ENCODE measurements at places on chromosomes 2 and 18. TPM values are rescaled to one million over a fixed set of nuclear protein-coding genes. Genes with fewer than 3 reads are reported as not detected.

DNA sequence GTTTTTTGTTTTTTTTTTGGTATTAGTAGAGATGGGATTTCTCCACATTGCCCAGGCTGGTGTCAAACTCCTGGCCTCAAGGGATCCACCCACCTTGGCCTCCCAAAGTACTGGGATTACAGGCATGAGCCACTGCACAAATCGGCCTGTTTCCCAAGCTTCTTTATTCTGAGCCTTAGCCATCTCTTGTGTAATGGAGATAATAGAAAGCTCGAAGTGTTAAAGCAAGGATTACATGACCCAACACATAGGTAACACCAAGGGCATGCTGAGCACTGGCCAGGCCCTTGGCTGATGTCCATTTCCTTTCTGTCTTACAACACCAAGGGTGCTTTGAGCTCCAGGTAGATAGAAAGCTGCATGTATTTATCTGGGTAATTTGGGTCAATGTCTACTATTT lies 187.8 kb upstream of the MEX3C start:
- no peak for DNase-seq

- no peak for DNase-seq
Measured at GRCh38 chr2:163593982-163594381, 141.8 kb downstream of the FIGN start.

- no peak for DNase-seq
Measured at GRCh38 chr18:8084160-8084559, 517.0 kb downstream of the PTPRM start.

- DNase-seq = no peak
Measured at GRCh38 chr2:11212645-11213044, 57.4 kb downstream of the SLC66A3 start.

GRCh38 chr2:26526589-26526988 lies 48.7 kb upstream of the OTOF start:
- no peak for DNase-seq

GRCh38 chr18:11826836-11827235 lies 24.4 kb upstream of the CHMP1B start:
- no peak for DNase-seq

DNA sequence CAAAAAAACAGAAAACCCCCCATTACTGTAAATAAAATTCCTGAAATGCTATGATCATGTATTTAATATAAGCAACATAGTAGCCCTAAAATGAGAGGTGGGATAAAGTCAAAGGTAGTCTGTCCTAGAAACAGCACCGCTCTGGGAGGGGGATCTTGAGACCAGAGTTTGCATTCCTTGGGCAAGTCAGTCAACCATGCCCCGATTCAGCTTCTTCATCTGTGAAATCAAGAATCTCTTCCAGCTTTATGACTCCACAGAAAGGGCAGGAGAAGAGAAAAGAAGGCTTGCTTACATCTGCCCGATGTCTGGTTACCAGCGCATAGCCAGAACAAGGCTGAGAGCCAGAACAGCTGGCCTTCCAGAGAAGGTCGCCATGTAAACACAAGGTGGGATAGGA lies 2.1 kb upstream of the FBLN7 start:
- no peak for DNase-seq

DNA sequence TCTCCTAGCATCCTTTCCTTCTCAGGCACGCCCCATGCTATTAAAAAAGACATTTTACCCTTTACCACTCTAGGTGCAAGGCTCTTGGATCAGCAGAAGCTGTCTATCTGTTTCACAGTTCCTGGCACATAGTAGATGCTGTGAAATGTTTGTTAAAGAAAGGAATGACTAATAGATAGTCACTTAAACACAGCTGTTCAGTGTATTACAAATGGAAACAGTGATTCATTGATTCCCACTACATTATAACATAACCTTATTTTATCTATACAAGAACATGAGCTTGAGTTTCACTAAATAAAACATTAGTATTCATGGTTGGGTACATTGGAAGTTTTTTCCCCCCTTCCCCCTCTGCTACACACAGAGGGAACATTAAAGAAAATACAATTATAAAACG lies 142.1 kb downstream of the ASXL3 start:
- no peak for DNase-seq

- DNase-seq = no peak
Measured at GRCh38 chr2:120904830-120905234, 169.2 kb downstream of the GLI2 start.

DNA sequence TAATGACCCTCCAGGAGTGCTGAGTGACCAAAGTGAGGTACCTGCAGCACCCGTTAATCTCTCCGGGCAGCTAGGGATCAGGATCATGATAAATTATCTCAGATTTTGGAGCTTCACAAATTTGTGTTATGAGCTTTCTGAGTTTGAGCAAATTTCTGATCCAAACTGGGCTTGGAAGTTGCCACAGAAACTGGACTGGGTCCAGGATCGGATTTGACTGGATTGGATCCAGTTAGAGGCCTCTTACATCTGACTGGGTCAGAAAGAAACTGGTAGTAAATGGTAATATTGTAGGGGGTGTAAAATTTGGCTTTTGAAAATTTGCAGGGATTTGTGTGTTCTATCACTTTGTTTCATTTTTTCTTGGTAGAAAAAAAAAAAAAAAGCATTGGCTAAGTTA lies 19.7 kb upstream of the CAPN13 start:
- no peak for DNase-seq

DNA sequence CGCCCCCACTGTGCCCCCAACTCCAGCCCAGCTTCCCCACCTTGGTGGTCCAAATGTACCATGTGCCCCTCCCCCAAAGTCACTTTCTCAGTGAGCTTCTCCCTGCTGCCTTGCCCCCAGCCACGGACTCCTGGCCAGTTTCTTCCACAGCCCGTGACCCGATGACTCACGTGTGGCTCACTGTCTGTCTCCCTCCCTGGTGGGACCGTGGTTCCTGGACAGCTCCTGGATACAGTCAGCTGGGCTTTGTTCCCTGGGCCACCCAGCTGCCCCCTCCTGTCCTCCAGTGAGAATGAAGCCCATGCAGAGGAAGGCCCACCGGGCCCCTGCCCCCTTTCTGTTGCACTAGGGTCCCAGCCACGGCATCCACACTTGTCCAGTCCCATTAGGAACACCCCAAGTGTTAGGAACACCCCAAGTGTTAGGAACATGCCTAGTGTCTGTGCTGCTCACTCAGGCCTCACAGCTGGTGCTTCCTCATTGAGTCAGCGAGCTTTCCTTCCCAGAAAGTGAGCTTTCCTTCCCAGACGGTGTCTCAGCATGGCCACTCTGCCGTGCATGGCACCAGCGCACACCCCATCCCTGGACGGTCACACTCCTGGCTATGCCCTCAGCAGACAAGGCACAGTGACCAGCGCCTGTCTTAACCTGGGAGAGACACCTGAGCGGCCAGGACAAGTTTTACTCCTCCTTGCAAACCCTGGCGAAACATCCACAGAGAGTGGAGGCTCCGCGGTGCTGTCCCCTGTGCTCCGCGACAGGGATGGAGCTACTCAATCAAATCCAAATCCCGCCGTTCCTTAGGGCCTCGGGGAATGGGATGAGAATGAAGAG lies 44.8 kb upstream of the CTDP1 start:
- no peak for DNase-seq

GRCh38 chr2:160491911-160492371 lies 1.7 kb downstream of the RBMS1 start:
- DNase-seq = peak; percentile 76

DNA sequence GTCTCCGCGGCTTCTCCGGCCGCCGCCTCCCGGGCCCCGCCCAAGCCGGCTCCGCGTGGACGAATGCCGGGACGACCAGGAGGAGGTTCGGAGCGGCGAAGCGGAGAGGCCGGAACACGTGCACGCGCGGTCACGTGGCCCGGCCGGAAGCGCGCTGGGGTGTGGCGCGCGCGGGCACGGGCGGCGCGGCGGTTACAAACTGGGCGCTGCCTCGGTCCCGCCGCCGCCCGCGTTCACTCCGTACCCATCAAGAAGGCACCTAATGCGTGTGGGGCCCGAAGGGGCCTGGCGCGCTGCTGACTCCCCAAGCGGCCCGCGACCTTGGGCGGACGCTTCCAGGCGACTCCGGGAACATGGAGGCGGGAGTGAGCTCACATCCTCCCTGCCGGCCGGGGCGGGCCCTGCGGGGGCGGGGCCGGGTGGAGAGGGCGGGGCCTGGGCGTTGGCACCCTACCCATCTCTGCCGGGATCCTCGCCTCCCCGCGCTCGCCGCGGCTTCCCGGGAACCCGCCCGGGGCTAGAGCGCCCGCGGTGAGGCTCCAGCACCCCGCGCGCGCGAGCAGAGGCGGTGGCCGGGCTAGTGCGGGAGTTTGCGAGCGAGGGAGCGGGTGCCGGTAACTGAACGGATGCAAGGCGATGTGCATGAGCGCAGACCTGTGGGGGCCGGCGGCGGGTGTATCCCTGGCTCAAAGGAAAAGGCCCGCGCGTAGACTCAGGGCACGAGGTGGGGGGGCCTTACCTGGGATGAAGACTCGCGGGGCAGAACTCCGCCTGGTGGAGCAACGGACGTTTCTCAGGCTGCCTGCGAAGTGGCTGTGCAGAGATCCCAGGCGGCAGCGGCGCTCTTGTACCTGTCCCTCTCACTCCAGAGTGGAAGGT lies at the start of gene TMEM185B:
TSS of gene TMEM185B (minus strand) at position 367 of the 879 bp plus-strand sequence. CDS start 424 bp downstream, outside the sequence.
- DNase-seq = peak; percentile 98

- no peak for DNase-seq
Measured at GRCh38 chr2:188068093-188068492, 223.6 kb upstream of the GULP1 start.

GRCh38 chr2:172256886-172257285 lies 154.2 kb upstream of the DLX2 start:
- DNase-seq = no peak

- DNase-seq = no peak
Measured at GRCh38 chr2:101951296-101951695, 40.5 kb upstream of the IL1R2 start.

DNA sequence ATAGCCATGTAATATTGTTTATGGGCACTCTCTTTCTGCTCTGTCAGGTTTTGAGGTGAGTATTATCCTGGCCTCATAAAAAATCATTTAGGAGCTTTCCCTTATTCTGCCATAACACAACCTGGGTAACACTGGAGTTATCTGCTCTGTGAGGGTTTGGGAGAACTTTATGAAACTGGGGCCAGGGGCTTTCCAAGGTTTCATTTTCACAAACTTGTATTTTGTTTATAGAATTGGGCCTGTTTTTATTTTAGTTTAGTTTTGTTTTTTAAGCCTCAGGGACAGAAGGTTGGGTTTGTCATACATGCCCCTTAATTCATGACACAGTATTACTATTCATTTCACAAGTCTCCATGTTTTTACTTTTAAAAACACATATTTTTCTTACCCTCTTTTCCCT lies 83.5 kb downstream of the IRS1 start:
- DNase-seq = peak; percentile 65

- no peak for DNase-seq
Measured at GRCh38 chr2:147863835-147864234, 19.0 kb downstream of the ACVR2A start.

DNA sequence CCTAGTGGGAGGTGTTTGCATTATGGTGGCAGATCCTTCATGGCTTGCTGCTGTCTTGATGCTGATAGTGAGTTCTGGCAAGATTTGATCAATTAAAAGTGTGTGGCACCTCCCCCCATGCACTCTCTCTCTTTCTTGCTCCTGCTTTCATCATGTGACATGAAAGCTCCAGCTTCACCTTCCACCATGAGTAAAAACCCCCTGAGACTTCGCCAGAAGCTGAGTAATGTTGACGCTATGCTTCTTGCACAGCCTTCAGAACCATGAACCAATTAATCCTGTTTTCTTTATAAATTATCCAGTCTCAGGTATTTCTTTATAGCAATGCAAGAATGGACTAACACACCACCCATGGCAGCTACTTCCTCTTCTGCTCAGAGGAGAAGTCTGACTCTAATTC lies 2181.4 kb upstream of the PIK3C3 start:
- DNase-seq = no peak

- no peak for DNase-seq
Measured at GRCh38 chr2:73254343-73255006, 20.4 kb downstream of the CCT7 start.

- DNase-seq = no peak
Measured at GRCh38 chr18:31077878-31078277, 24.3 kb downstream of the DSC2 start.

FHOD3 gene
- not detected for total RNA-seq

TRABD2A gene
- 56.3 TPM for total RNA-seq

SLC66A2 gene
- 45.6 TPM for total RNA-seq

AMMECR1L gene
- total RNA-seq = 20.2 TPM

SOWAHC gene
- total RNA-seq = 0.26 TPM

CRYGD gene
- total RNA-seq = not detected

MAB21L4 gene
- not detected for total RNA-seq

RNF138 gene
- 81.0 TPM for total RNA-seq

ALMS1 gene
- total RNA-seq = 19.6 TPM

CLEC4F gene
- total RNA-seq = not detected
